Mononuclear cell (primary cell): ENCODE measurements at places on chromosomes 4 and X. TPM values are rescaled to one million over a fixed set of nuclear protein-coding genes. Genes with fewer than 3 reads are reported as not detected.

UGT8 gene
- total RNA-seq: 3.3 TPM

MUC7 gene
- total RNA-seq: not detected

LRAT gene
- not detected for total RNA-seq

SLIT2 gene
- not detected for total RNA-seq

WDR44 gene
- 22.8 TPM for total RNA-seq

NSG1 gene
- 3.7 TPM for total RNA-seq

TRMT10A gene
- total RNA-seq: 1.8 TPM

NWD2 gene
- under 0.01 TPM for total RNA-seq

MAGEB17 gene
- not detected for total RNA-seq

KLHL4 gene
- not detected for total RNA-seq

KLF8 gene
- total RNA-seq: 3.0 TPM

PRR32 gene
- total RNA-seq: not detected

TRIM75 gene
- not detected for total RNA-seq

DUSP9 gene
- total RNA-seq: not detected

TEC gene
- 7.2 TPM for total RNA-seq

WDR45 gene
- total RNA-seq: 48.7 TPM

MAGEC1 gene
- total RNA-seq: not detected

NLRP2B gene
- 0.10 TPM for total RNA-seq

SLC9B1 gene
- total RNA-seq: 3.4 TPM

DDX3X gene
- total RNA-seq: 739 TPM

TBC1D25 gene
- 10.7 TPM for total RNA-seq

MAOB gene
- 0.10 TPM for total RNA-seq

FAM149A gene
- total RNA-seq: 0.42 TPM

MAGEA2B gene
- 0.10 TPM for total RNA-seq

PRDM8 gene
- total RNA-seq: 4.8 TPM

IDUA gene
- total RNA-seq: 8.5 TPM

PJA1 gene
- total RNA-seq: 15.8 TPM

DCLK2 gene
- total RNA-seq: 0.31 TPM

OPHN1 gene
- total RNA-seq: 2.0 TPM

H2BW2 gene
- total RNA-seq: not detected

GLRA3 gene
- not detected for total RNA-seq

MGARP gene
- total RNA-seq: not detected

AREG gene
- 20.1 TPM for total RNA-seq

PUDP gene
- 3.6 TPM for total RNA-seq

PRAF2 gene
- total RNA-seq: 5.5 TPM

TSPAN7 gene
- not detected for total RNA-seq

CENPVL1 gene
- not detected for total RNA-seq

GLOD5 gene
- total RNA-seq: not detected

RHOXF2B gene
- total RNA-seq: under 0.01 TPM

CRMP1 gene
- not detected for total RNA-seq

AMTN gene
- total RNA-seq: not detected

UGT2B15 gene
- not detected for total RNA-seq

GAGE12D gene
- not detected for total RNA-seq
